ENCODE measurements at places on chromosomes 5 and 9.

GRCh38 chr9:16866587-16866986 lies 3.9 kb downstream of the BNC2 start:
- no peak for DNase-seq

DNA sequence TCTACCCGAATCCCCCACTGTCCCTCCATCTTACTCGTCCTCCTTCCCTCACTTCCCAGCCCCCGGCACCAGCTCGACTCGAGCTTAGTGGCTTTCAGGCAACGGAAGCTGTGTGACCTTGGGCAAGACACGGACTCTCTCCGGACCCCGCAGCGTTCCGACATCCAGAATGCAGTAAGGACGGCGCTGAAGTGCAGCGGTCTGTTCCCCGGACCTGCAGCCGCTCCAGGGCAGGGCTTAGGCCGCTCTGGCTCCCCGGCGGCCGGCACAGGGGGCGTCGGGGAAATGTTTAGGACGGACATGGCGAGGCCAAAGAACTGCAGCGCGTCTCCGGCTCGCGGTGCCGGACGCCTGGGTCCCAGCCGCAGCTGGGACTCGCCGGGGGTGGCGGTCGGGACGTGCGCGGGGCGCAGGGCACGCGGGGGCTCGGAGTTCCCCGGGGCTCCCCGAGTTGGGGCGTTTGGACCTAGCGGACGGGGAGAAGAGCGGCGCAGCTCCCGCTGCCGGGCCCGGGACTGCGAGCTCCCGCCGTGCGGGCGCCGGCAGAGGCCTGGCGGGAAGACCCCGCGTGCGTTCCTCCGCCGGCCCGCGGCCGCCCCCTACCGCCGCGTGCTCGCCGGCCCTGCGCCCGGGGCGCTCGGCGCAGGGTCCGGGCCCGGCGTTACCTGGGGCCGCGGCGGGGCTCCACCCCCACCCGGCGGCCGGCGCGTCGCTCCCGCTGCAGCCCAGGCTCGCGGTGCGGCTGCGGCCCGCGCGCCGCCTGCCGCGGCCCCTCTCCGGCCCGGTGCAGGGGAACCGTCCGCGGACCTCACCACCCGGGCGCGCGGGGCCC lies 5.6 kb upstream of the RNF44 start:
- DNase-seq = no peak

DNA sequence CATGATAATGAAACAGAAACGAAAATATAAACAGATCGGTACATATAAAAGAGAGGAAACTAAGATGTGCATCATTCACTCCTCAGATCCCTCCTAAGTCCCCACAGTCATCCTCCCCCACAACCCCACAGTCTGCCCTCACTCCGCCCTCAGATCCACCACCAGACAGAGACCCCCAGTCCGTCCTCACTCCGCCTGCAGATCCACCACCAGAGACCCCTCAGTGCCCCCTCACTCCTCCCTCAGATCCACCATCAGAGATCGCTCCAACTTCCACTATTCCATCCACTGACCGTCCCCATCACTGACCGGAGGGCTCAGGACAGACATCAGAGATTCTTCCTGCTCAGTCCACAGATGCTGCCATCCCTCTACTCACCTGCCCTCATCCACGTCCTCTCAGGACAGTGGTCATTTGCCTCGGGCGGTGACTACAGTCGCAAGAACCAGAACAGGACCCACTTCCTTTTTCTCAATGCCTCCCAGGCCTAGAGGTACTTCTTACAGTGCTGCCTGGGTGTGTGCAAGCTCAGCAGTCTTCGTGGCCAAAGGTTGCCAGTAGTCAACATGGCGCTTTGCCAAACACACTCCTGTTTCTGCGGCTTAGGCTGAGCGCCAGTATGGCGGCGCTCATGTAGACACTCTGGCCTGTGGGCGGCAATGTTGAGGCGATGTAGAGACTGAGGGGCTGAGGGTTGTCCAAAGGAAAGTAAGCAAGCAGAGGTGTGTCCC lies 8.3 kb upstream of the SPATA31C1 start:
- DNase-seq = no peak

DNA sequence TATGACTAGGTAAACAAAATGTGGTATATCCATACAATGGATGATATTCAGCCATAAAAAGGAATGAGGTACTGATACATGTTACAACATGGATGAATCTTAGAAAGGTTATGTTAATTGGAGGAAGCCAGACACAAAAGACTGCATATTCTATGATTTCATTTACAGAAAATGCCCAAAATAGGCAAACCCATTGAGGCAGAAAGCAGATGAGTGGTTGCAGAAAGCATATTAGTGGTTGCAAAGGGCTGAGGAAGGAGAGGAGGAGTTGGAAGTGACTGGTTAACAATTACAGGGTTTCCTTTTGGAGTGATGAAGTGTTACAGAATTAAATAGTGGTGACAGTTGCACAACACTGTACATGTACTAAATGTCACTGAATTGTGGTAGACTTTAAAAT lies 17.7 kb downstream of the PLGRKT start:
- DNase-seq = no peak

GRCh38 chr5:142342128-142342981 lies 17.5 kb upstream of the SPRY4 start:
- no peak for DNase-seq

DNA sequence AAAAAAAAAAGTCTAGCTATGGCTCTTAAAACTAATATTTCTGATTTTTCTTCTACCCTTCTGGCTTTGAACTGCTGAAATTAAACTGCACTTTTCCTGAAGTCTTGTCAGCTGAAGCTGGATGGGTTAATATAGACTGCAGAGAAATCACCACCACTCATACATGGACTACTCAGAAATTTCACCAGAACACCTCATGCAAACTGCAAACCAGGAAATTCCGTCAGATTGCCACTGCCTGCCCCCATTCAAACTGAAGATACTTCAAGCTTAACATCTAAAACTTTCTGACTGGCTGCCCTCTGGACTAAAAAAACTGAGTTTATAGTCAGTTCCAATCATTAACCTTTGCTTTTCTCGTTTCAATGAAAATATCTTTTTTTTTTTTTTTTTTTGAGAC lies 11.6 kb upstream of the ANXA2R start:
- no peak for DNase-seq

GRCh38 chr9:91359734-91360470 lies 1.8 kb downstream of the AUH start:
- no peak for DNase-seq

GRCh38 chr5:40202814-40203440 lies 476.8 kb upstream of the PTGER4 start:
- no peak for DNase-seq

Measured in brain pericyte (primary cell).